ENCODE measurements at places on chromosomes 13 and 19. TPM values are rescaled to one million over a fixed set of nuclear protein-coding genes. Genes with fewer than 3 reads are reported as not detected.

Gene KCNN4
- total RNA-seq: 16.2 TPM

GRCh38 chr13:103431856-103432255 lies 365.6 kb upstream of the SLC10A2 start:
- DNase-seq: no peak
- H3K27me3 ChIP-seq: no peaks in the 10 kb centered on the region
- H3K27ac ChIP-seq: no peak overlapping the region
- H3K4me3 ChIP-seq: no peak overlapping the region

DNA sequence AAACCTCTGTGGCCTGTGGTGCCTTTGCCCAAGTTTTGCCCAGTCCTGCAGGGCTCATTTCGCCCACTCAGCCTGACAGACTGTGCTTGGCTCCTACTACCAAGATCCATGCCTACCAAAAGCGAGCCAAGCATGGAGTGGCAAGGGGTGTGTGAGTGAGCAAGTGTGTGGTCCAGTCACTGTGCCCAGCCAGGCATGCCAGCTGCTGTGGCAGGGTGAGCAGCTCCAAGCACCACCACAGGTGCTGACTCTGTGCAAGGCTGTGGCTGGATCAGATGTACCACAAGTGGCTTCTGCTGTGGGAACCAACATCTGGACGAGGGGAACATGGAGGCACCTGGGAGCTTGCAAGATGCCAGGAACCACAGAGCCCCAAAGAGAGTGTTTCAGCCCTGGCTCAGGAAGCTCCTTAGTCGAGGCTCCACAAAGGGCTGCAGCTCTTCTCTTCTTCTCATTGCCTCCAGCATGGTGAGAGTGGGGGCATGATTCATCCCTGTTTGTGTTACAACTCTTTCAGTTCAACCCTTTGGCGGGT lies 1564.2 kb upstream of the MIR17HG start:
- H3K27me3 ChIP-seq: no peaks in the 10 kb centered on the region
- H3K4me3 ChIP-seq: no peak overlapping the region
- peak; percentile 84 for DNase-seq
- H3K4me1 ChIP-seq: no peaks in the 10 kb centered on the region
- no peaks in the 10 kb centered on the region for H3K36me3 ChIP-seq

- H3K4me3 ChIP-seq: no peak overlapping the region
- H3K36me3 ChIP-seq: no peaks in the 10 kb centered on the region
- peak overlapping the region; percentile 71 for H3K27ac ChIP-seq
Observed at GRCh38 chr13:33109271-33109697, 93.1 kb downstream of the KL start.

DNA sequence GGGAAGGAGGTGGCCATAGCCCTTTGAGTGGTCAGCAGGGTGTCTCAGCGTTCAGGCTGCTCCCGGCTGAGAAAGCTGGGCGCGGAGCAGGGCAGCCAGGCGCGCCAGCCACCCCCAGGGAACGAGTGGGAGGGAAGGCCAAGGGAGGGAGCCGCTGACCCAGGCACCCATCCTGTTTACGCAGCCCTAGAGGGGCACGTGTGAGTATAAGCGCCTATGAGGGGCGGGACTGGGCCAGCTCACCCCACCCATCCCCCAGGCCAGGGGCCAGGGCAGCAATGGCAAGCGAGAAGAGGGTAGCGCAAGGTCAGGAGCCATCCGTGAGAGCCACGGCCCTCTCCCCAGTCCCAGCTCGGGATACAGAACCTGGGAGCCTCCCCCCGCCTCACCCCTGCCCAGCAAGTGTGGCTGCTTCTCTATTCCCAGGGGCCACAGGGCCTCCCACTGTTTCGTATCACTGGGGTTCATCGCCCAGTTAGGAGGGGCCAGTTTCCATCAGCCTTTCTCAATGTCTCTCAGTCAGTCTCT lies 897 bp upstream of the DMKN start:
- H3K27ac ChIP-seq: peak overlapping the region; percentile 66
- no peaks in the 10 kb centered on the region for H3K36me3 ChIP-seq
- H3K27me3 ChIP-seq: no peaks in the 10 kb centered on the region

DNA sequence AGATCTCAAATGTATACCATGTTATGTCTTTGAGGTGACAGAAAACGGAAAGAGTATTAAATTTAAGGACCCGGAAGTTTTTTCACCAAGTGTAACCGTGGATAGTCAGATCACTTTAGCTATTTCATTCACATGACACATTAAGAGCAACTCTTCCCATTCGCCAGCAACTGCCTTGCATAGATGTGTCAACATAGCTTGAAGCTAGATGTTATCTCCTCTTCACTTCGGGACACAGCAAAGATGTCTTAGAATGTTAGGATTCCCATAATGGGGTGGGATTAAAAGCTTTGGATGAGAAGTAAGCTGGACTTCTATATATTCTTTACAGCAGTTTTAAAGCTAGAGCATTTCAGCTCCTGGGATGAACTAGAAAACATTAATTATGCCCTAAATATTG lies 1135.9 kb upstream of the PCDH20 start:
- H3K27me3 ChIP-seq: no peaks in the 10 kb centered on the region
- no peaks in the 10 kb centered on the region for H3K4me1 ChIP-seq
- no peak for DNase-seq
- H3K4me3 ChIP-seq: no peak overlapping the region
- H3K36me3 ChIP-seq: no peaks in the 10 kb centered on the region
- H3K27ac ChIP-seq: no peak overlapping the region

DNA sequence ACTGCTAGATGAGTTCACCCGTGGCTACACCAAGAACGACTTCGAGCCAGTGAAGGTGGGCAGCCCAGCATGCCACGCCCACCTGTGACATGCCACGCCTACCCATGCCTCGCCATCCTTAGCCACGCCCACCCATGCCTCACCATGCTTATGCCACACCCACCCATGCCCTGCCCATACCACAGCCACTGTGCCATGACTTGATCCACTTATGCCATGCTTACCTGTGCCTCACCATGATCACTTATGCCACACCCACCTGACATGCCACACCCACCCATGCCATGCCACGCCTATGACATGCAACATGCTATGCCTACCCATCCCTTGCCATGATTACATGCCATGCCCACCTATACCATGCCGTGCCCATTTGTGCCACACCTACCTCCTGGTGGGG lies 12.9 kb upstream of the USE1 start:
- no peak overlapping the region for H3K27ac ChIP-seq
- no peaks in the 10 kb centered on the region for H3K4me1 ChIP-seq
- H3K4me3 ChIP-seq: no peak overlapping the region
- H3K27me3 ChIP-seq: no peaks in the 10 kb centered on the region

DNA sequence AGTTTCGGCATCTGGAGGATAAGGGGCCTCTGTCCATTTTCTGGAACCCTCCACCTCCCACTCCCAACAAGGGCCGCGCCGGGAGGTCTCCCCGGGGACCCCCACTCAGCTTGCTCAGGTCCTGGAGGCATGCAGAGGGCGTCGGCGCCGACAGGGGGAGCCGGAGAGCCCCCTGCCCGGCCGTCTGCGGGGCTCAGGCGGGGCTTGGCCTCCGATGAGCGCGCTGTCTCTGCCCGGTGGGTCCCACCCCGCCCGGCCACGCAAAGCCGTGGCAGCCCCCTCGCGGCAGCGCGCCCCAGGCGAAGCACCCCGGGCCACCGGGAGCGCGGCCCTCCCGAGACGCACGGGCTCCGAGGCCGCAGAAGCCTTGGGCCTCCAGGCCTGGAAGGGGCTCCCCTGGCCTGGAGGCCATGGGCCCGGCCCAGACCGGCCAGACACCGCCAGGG lies 149.7 kb upstream of the ZNF536 start:
- H3K4me3 ChIP-seq: no peak overlapping the region
- no peak overlapping the region for H3K27ac ChIP-seq
- H3K36me3 ChIP-seq: no peaks in the 10 kb centered on the region

DNA sequence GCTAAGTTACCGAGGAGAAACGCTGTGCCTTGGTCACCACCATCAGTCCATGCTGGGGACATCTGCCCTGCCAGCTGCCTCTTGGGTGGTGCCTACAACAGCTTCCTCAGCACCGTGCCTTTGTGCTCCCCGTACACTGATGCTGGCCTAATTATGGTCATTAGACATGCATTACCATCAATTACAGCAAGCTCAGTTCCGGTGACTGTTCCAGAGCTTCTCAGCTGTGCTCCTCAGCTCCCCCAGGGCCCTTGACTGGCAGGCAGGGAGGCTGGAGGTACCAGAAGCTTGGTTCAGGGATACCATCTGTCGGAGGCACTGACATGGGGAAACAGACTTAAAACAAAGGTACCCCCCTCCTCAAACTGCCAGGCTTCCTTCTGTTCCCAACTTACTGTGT lies 40.2 kb downstream of the CILP2 start:
- no peak overlapping the region for H3K27ac ChIP-seq
- no peaks in the 10 kb centered on the region for H3K4me1 ChIP-seq
- no peak for DNase-seq
- no peaks in the 10 kb centered on the region for H3K36me3 ChIP-seq

- peaks cover under 1% of the 10 kb centered on the region for H3K4me1 ChIP-seq
- DNase-seq: no peak
- H3K36me3 ChIP-seq: no peaks in the 10 kb centered on the region
- H3K4me3 ChIP-seq: no peak overlapping the region
- H3K27me3 ChIP-seq: no peaks in the 10 kb centered on the region
- no peak overlapping the region for H3K27ac ChIP-seq
Observed at GRCh38 chr19:34241513-34242337, 12.6 kb upstream of the GARRE1 start.

- H3K27me3 ChIP-seq: no peaks in the 10 kb centered on the region
- H3K4me1 ChIP-seq: peaks cover 17% of the 10 kb centered on the region
- H3K4me3 ChIP-seq: no peak overlapping the region
- H3K27ac ChIP-seq: peak overlapping the region; percentile 44
Observed at GRCh38 chr19:40411125-40411842, 1.9 kb downstream of the PRX start.

DNA sequence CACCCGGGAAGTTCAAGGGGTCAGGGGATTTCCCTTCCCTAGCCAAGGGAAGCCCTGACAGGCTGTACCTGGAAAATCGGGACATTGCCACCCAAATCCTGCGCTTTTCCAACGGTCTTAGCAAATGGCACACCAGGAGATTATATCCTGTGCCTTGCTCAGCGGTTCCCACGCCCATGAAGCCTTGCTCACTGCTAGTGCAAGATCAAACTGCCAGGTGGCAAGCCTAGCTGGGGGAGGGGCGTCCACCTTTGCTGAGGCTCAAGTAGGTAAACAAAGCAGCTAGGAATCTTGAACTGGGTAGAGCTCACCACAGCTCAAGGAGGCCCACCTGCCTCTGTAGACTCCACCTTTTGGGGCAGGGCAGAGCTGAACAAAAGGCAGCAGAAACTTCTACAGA lies 1794.5 kb downstream of the PCDH9 start:
- no peaks in the 10 kb centered on the region for H3K36me3 ChIP-seq
- no peak overlapping the region for H3K27ac ChIP-seq
- no peak for DNase-seq
- no peaks in the 10 kb centered on the region for H3K27me3 ChIP-seq

- no peak overlapping the region for H3K4me3 ChIP-seq
- H3K36me3 ChIP-seq: no peaks in the 10 kb centered on the region
- H3K27ac ChIP-seq: no peak overlapping the region
- H3K4me1 ChIP-seq: no peaks in the 10 kb centered on the region
- no peak for DNase-seq
Observed at GRCh38 chr13:42626176-42626860, 52.4 kb downstream of the TNFSF11 start.

Measured in vagina (tissue), 2 donors.